Stimulated activated CD4-positive, alpha-beta T cell treated with anti-CD3 and anti-CD28 coated beads, Interleukin-12 subunit alpha, Interleukin-12 subunit beta, amount 100 ng/mL, for 4 hours (primary cell): ENCODE measurements at places on chromosomes 13 and 19.

- DNase-seq: no peak
Measured at GRCh38 chr19:5985098-5985783, 7.3 kb upstream of the RANBP3 start.

DNA sequence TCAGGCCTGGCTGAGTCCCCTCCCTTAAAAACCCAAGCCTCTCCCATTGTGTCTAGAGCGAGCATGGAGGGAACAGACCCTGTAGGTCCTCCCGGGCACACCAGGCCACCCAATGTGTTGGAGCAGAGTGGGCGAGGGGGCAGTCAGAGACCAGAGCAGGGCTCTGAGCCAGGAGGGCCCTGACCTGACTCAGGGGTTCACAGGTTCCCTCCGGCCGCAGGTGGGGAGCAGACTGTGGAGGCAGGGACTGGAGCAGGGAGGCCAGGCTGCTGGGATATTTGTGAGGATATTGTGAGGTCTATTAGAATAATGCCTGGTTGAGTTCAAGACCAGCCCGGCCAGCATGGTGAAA lies 1.6 kb upstream of the TYROBP start:
- DNase-seq: no peak

- DNase-seq: no peak
Measured at GRCh38 chr19:2365201-2365970, 5.3 kb downstream of the TMPRSS9 start.

- DNase-seq: no peak
Measured at GRCh38 chr13:75445717-75446499, 36.1 kb downstream of the TBC1D4 start.

DNA sequence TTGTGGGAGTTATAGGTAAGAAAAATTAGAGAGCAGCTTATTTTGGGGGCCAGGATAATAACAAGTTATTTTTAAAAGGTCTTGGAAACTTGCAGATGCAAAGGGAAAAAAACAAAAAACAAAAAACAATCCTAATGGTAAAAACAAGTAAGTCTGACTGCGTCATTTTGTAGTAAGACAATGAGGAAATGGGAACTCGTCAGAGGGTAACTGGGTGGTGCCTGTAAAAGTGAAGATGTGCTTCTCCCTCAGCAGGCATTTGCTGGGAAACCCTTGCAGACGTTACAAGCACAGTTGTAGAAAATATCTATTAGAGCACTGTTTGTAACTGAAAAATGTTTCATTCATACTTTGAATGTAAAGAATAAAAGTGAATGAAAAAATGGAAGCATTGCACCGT lies 2.2 kb upstream of the TNFSF13B start:
- DNase-seq: no peak

DNA sequence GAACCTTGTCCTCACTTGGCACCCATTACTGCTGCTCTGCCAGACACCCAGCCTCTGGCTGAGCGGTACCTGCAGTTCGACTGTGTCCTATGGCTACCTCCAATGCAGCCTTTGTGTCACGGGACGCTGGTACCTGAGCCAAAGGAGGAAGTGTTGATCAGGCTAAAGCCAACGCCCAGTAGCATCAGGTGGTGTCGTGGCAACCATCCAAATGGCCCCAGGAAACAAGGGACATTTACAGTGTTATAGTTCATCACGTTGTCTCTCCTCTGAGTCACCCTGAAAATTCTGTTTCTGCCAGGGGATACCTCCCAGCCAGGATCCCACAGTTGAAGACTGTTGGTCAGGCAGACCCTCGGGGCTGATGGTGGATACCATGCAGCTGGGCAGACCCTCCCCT lies 10.1 kb downstream of the RHPN2 start:
- no peak for DNase-seq

GRCh38 chr13:112940236-112940635 lies 28.8 kb upstream of the MCF2L start:
- no peak for DNase-seq

DNA sequence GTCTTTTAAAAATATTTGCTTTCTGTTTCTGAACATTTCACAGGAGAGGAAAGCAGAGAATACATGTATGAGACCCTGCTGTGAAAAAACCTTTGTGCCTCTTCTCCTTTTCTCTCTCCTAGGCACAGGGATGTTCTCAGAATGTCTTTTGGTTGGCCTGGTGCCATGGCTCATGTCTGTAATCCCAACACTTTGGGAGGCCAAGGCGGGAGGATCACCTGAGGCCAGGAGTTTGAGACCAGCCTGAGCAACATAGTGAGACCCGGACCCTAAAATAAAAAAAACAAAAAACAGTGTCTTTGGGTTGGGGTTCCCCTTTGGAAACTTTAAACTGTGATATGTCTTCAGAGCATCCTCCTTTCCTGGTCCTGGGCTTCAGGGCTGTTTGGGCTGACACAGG lies 1.5 kb downstream of the ZNF627 start:
- DNase-seq: no peak

DNA sequence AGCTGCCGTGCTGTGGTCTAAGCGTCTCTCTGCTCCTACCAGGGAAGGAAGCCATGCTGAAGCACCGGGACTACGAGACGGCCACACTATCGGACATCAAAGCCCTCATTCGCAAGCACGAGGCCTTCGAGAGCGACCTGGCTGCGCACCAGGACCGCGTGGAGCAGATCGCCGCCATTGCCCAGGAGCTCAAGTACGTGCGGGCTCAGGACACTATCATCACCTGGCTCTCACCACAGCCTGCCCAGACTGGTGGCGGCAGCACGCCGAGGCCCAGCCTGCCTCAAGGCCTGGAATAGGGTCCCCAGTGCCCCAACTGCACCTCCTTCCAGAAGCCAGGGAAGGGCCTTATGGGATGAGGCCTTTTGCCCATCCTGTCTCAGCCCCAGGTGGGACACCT lies 22.8 kb downstream of the CAPN12 start:
- no peak for DNase-seq

GRCh38 chr13:109451726-109452125 lies 334.7 kb downstream of the IRS2 start:
- no peak for DNase-seq

DNA sequence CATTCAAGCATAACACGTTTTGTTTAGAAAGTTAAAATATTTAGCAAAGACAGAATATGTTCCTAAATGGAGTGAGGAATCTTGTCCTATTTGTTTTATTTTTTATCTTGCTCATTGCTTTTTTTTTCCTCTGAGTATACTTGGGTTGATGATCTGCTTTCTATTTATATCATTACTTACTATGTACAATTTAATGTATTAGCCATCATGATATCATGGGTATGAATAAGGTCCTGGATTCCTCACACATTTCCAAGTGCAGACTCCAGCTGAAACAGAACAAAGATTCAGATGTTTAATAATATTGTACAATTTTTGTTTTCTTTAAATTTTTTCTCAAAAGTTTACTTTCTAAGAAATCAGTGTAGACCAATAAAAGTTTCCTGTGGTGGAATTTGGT lies 388.2 kb downstream of the GPC6 start:
- no peak for DNase-seq

- DNase-seq: no peak
Measured at GRCh38 chr19:47473336-47473735, 1.6 kb upstream of the SLC8A2 start.

- no peak for DNase-seq
Measured at GRCh38 chr19:1935484-1936208, 5.3 kb upstream of the CSNK1G2 start.

- DNase-seq: no peak
Measured at GRCh38 chr19:30540761-30541160, 168.6 kb downstream of the ZNF536 start.

GRCh38 chr13:100954430-100955305 lies 280.1 kb upstream of the TMTC4 start:
- no peak for DNase-seq

- no peak for DNase-seq
Measured at GRCh38 chr13:29125191-29125933, 305.2 kb downstream of the MTUS2 start.

DNA sequence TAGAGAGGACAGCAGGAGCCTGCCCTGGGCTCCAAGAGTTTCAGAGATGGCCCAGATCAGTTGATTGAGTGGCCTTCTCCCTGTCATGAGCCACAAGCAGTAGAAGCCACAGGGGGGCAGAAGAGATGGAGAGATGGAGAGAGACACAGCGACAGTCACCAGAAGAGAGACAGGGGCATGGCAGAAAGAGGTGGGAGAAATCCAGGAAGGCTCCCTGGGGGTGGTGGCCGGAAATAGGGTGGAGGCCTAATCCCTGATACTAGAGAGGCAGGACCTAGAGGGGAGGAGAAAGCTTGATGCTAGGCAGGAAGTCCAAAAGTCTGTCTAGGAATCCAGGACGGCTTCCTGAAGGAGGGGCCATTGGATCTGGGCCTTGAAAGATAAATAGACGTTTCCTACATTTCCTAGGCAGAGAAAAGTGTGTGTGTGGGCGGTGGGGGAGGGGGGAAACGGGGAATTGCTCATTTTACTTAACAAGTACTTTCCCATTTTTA lies 9.6 kb upstream of the TPM4 start:
- DNase-seq: no peak

DNA sequence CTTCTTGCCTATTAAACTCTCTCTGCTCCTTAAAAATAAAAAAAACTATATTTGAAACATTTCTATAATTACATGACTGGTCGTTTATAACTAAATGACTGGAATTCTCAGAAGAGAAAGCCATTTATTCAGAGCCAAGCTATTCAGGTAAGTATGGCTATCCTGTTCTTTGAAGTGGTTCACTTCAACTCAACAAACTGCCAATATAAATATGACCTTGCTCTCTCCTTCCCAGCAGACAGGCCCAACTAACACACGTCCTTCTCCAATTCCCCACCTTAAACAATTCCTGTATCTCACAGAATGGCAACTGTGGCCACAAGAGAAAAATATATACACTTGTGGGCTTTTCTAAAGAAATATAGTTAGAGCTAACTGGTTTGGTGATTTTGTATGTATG lies 153.9 kb downstream of the MIPEP start:
- DNase-seq: no peak

GRCh38 chr19:3462991-3463713 lies 17.2 kb downstream of the SMIM24 start:
- no peak for DNase-seq

- DNase-seq: no peak
Measured at GRCh38 chr19:2992958-2993357, 15.6 kb downstream of the TLE6 start.

DNA sequence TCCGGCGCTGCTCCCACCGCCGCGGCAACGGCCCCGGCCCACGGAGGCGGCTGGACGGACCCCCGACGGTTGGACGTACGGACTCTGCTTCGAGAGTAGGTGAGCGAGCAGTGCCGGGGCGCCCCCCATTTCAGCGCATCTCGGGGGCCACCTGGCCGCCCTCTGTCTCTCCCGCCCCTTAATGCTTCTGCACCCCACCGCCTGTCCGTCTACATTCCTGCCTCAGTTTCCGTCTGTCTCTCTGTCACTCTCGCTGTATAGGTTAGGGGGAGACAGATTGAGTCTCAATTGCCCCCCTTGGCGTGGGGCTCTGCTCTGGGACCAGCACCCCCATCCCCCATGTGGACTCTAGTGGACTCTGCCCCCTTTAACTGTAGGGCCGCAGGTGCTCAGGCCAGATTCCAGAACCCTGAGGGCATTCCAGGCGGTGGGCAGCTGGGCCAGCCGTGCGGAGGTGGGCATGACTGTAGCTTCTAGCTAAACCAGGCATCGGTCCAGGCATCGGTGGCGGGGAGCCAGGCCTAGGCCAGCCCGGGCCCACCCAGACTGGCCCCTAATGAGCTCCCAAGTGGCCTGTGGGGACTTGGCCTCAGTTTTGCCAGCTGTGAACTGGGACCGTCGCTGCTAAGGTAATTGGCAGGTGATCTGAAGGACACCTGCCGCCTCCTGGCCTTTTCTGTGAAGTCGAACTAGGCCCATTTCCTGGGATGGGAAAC lies 373 bp downstream of the TNFAIP8L1 start:
- no peak for DNase-seq

DNA sequence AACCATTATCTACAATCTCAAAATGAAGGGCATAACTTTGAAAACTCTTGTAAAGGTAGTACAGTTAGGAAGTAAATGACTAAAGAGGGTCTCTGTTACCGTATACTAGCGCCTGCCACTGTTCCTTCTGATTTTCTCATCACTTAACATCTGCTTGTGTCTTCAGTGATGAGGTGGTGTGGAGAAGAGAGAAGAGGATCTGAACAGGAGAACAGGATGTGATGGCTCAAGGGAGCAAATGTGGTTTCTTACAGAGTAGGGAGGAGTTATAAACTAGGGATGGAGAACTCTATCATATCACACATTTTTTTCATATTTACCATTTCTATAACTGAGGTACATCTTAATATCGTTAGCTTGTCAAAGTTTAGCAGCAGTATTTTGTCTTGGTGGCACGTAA lies 1.1 kb downstream of the KCTD4 start:
- DNase-seq: no peak

GRCh38 chr13:97921176-97921816 lies 32.2 kb upstream of the IPO5 start:
- no peak for DNase-seq

DNA sequence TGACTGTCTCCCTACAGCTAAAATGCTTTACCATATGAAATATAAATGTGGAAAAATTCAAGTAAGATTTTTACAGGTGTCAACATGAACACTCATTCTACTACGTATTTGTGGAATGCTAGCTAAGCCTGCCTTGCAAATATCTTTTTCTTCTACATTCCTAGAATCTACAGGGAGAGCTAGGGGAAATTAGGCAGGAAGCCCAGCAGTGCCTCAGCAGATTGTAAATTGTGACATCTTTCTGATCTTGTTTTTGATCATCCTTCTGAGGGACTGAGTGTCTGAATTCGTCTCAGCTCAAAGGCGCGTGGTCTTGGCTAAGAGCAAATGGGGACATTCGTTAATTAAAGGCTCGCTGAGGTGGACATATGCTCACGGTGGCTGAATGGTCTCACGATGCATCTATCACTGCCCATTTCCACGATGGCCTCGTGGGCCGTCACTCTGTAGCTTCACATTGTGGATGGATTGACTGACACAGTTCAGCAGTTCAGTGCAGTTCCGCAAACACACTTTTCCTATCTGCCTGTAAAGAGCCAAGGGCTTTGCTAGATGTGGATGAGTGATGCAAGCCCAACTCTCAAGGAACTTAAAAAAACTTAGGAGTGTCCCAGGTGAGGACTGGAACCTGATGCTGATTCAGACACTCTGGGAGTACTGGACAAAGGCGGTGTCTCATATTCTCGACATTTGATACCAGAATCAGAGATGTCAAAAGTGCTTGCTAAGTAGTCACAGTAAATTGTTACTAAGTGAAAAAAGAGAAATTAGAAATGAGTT lies 562.5 kb downstream of the EFNB2 start:
- DNase-seq: no peak

DNA sequence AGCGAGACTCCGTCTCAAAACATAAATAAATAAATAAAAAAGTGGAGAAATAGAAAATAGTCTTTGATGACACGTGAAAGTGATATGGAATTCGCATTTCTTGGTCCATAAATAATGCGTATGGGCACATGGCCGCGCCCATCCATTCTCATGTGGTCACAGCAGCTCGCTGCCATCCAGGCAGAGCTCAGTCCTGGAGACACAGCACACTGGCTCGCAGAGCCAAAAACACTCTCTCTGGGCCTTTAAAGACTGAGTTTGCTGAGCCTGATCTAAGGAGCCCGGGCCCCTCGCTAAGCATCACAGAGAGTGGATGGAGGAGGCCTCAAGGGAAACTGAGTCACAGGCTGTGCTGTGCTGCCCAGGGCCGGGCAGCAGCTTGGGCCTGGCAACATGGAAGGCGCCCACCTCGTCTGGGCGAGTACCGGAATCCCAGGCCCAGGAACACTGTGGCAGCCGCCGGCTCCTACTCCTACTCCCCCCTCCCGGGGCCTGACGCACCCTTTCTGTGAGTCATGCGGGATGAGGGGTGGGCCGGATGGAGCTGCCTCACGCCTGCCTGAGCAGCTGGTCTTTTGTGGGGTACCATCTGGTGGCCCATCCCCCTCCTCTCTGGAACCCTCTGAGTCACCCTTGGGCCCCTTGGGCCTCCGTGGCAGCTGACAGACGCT lies 28.9 kb upstream of the CACTIN start:
- DNase-seq: no peak

GRCh38 chr13:94342436-94343242 lies 136.8 kb downstream of the DCT start:
- no peak for DNase-seq
